NCI-H2081 treated with DMSO at 0.1 percent for 48 hours (cell line): ENCODE measurements at places on chromosomes 2 and 18.

GRCh38 chr2:158094487-158095092 lies 7.1 kb upstream of the UPP2 start:
- no peak for DNase-seq

DNA sequence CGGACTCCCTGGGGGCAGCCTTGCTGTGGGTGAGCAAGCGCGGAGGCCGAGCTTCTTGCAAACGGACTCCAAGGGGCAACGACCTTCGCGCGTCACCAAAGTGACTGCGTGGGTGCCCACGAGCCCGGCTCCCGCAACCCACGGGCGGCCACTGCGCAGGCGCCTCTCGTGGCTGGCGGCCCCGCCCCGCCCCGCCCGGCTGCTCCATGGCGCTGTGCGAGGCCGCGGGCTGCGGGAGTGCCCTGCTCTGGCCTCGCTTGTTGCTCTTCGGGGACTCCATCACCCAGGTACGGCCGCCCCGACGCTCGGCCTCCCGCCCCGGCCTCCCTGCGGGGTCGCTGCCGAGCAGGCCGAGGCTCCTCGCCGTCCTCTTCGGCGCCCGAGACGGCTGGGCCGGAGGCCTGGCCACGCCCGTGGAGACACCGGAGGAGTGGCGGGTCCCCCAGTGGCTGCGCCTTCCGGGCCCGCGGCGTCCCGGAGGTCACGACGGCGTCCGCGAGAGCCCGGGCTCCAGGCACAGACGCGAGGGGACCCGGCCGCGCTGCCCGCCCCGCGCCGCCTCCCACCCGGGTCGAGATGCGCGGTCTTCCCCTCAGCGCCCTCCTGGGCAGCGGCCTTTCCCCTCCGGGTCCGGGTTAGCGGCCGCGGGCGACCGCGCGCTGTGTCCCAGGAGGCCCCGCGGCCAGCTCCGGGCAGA lies at the start of gene IAH1:
TSS of gene IAH1 (plus strand) at position 191 of the 697 bp plus-strand sequence. CDS start at position 207, 16 bp downstream.
- DNase-seq: no peak

GRCh38 chr2:28325567-28326468 lies 66.8 kb upstream of the FOSL2 start:
- DNase-seq: no peak

DNA sequence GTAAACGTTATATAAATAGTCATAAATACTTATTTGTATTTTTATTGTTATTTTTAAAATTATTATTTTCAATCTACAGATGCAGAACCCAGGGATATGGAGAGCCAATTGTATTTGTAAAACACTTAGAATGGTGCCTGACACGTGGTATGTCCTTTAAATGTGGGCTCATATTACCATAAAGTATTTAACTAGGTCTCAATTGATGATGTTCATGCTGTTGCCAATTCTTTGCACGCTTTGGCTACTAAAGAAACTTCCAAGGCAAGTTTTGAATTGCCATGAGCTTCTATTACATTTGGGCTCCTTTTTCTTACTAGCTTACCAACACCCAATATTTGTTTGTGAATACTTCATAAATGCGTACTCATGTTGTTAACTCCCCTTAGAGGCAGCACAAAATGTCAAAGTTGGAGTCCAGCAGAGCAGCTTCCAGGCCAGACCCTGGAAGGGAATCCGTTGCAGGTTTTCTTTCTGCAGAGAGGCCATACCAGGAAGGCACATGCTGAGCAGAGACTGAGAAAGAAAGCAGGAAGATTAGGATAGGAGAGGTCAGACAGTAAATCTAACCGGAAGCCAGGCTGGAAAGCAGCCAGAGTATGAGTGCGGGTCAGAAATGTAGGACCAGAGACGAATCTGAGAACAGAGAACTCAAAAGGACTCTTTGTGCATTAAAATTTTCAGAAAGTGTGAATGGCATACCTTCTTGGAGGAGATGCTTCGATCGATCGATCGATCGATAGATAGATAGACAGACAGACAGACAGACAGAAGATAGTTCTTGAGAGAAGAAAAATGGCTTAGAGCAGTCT lies 4.2 kb upstream of the NOSTRIN start:
- no peak for DNase-seq

DNA sequence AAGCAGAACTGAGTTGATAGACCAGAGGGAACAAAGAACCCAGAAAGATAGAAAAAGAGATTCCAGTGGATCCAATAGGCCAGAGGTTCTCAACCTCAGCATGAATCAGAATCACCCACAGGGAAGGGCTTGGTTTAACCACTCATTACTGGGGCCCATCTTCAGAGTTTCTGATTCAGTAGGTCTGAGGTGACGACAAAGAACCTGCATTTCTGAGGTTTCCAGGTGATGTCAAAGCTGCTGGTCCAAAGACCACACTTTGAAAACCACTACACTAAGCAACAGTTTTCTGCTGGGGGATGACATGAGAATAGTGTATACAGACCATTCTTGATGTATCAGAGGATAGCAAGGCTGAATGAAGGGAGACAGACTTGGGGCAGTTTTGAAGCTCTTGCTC lies 296.9 kb upstream of the STON1 start:
- DNase-seq: no peak

DNA sequence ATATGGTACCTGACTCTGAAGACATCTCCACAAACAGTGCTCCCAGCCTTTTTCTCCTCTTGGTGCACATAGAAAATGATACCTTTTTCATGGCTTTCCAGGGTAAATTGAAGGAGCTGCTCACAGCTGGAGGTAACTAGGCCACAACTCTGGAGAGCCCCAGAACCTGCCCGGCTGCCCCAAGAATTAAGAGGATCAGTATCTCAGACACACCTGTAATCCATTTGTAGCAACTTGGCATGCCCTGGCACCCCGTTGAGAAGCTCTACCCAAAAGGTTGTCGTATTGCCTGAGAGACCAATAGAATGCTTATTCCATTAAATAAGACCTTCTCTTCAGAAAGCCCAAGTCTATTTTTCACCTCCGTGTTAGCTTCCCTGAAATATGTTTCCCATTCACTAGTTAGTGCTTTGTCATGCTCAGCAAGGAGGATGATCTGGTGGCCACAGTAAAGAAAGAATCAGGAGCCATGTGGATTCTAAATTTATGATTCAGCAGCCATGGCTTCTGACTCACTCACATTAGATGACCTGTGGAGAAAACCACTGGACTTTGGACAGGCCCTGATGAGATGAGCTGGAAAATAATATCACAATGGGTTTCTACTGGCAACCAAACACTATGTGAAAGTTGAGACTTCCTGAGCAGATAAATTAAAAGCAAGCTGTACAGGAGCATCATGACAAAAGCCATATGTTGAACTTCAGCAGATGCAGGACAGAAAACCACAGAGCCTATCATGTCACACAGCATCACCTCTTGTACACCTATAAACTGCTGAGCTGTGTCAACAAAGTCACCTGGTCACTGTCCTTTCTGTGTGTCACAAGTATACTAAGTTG lies 253.3 kb upstream of the OSR1 start:
- DNase-seq: no peak

DNA sequence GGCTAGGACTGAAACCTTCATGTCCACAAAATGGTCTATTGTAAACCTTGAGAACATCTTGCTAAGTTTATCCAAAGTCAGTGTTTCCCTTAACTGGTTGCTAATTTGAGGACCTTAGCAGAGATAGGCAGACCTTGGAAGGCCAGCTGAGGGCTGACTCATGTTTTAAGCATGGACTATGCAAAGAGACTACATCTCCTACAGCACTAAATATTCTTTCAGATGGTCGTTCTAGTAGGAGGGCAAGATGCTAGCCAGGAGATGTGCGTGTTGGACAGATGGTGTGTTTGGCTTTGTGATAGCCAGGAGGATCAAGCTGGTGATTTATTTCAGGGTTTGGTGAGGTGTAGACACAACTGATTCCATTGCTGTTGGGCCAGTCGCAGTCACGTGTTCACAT lies 75.8 kb downstream of the NRP2 start:
- no peak for DNase-seq

GRCh38 chr2:137050949-137051348 lies 285.6 kb downstream of the THSD7B start:
- DNase-seq: no peak
